ENCODE measurements at places on chromosomes 6 and 20.

DNA sequence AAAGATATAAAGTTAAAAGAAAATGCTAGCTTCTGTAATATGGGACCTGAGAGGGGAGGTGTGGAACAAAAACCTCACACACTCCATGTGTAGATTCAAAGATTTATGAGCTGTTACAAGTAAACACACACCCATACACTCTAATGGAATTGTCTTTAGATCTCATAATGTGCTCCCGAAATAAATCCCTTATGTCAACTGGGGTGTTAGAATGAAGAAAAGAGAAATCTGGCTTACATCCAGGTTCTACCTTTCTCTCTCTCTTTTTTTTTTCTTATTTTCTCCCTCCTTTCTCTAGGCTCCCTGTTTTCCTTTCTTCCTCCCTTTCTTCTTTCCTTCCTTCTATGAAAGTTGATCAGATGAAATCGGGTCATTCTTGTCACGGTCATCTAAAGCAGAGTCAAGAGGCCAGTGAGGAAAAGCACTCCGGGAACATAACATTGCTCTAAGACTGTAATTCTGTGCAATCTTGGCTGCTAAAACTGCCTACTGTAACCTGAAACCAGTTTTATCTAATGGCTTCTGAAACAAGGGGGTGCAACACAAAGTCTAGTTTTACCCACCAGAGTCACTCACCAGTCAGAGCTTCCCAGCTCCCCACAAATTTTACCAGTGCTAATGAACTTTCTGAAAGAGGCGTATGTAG, 68.3 kb upstream of the BTBD3 start:
- DNase-seq = no peak

GRCh38 chr6:160004419-160005175, 35.7 kb downstream of the IGF2R start:
- DNase-seq = no peak

DNA sequence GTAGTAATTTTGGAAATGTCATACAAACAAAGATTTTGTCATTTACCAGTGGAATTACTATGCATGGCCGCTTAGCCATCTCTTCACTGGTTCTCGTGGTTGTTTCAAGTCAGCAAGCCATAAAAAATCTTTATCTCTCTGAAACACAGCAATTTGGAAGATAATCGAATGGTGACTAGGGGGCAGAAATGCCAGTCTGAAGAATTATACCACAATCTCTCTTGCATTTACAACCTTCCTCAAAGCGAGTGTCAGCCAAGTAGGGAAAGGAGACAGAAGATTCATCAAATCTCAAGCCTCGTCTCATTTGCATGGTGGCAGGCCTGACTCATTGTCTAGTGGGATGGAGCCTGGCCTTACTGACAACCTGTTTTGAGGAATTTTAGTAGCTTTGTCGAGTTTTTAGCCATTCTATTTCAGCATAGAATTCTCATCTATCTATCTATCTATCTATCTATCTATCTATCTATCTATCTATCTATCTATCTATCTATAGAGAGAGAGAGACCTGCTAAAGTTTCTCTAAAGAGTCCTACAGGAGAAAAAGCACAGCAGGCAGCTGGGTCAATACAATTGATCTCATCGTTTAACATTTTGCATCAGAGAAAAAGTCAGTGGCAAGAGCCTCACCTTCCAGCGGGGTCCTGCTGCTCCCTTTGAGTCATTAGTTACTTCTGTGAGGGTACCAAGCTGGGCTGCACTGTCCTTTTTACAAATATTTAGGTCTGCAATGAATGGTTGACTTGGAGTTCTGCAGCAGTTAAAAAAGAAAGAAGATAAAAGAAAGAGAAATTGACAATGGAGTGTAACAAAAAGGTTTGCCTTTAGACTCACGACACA, 572.8 kb downstream of the TFAP2A start:
- no peak for DNase-seq

DNA sequence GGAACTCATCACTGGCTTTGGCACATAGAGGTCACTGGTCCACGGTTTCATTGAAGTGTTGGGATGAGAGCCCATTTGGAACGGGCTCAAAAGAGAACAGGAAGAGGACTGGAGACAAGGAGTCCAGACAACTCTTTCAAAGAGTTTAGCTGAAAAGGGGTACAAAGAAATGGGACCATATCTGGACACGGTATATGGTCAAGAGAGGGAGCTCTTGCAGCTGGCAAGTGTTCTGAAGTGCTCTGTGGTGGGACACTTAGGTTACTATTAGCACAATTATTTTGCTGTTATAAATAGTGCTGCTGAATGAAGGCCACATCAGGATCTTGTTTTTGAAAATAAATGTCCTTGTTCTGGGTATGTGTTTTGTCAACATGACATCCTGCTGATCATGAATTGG, 4.6 kb downstream of the SGK2 start:
- DNase-seq = no peak

DNA sequence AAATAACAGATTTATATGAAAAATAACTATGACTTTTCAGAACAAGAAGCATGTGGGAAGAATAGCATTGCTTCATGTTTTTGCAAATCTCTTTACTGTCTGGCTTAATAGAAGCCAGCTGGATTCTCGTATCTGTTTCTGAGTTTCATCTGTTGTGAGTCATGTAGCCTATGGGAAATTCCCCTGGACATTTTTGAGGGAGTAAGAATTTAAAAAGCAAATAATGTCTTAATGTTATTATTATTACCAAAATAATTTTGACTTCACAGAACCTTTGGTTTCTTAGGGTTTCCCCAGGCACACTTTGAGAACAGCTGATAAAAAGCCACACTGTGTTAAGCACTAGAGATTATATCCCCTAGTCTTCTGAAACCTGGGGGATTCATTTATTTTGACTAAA, 75.8 kb downstream of the SYCP2L start:
- peak; percentile 8 for DNase-seq

GRCh38 chr20:38789503-38790199, 15.8 kb upstream of the PPP1R16B start:
- DNase-seq = peak; percentile 53

DNA sequence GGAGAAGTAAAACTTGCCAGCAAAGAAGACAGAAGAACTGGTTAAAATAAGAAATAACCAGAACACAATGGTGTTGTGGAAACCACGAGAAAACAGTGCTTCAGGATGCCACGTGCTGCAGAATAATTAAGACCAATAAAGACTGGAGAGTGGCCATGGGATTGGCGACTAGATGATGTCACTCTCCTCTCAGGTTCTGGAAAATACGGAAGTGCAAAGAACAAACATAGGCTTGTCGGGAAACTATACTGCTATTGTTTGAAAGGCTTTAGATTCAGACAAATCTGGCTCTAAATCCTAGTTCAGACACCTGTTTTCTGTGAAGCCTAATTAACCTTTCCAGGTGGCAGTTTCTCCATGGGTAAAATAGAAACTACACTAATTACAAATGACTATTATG, 138.4 kb upstream of the STXBP5 start:
- DNase-seq = no peak

DNA sequence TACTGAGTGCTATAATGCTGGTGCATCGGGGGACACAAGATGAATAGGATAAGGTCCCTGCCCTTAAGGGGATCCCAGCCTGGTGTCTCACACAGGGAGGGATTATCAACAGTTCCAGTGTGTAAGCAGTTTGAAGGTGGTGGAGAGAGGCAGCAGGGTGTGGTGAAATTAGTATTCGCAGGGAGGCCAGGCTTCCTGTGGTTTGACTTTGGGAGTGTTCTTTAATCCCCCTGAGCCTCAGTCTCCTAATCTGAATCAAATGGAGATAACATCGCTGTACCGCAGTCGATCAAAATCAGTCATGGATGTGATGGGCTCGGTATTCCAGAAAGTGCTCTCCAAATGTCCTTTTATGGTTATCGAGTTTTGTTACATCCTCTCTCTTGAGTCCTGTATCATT, 288.1 kb upstream of the SUPT3H start:
- DNase-seq = no peak

DNA sequence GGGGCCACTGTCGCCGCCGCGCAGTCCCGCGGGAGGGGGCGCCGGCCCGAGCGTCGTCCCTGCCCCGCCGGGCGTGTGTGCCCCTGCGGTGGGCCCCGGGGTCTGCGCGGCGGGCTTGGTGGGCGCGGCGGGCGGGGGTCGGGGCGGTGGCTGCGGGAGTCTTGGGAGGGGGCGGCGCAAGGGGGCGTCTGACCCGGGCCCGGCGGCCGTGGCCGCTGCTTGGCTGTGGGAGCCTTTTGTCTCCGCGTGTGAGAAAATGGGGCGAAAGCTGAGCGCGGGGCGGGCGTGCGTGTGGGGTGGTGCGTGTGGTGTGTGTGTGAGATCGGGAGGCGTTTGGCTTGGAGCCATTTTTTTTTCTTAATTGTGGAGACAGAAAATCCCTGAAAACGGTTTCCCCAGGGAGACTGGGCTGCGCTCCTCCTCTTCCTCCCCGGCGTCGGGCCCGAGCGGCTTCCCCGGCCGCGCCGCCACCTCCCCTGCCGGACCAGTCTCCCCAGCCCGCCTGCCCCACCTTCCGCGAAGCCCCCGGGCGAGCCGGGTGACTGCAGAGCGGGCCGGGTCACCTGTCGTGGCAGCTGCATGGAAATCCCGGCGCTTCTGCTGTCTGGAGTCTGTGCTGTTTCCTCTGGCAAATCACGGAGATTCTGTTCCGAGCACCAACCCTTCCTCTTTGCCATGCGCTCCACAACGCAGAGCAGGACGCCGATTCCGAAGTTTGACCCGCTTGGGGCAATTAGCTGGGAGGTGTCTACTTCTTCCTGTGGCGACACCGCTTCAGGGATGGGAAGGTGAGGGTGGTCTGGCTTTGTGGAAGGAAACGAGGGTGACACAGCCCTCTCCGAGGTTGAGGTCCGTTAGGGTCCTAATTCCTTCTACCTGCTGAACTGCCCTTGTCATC, 64.4 kb downstream of the GTF2H5 start:
- DNase-seq = peak; percentile 91

DNA sequence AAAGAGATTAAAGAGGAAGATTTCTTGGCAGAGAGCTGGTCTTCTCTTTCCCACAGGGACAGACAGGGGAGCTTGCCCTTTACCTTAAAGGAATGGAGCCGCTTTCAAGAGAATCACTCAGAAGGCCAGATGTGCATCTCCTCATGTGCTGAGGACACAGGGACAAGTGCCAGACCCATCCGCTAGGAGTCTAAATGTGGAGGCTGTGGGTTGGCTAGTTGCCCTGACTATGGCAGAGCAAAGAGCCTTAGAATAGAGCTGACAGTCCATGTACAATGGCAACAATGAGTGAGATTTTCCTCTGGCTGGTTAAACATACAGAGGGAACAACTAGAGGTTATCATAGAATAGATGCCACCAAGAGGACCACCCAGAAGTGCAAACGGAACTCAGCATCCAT, 7.3 kb upstream of the DOK5 start:
- DNase-seq = no peak

DNA sequence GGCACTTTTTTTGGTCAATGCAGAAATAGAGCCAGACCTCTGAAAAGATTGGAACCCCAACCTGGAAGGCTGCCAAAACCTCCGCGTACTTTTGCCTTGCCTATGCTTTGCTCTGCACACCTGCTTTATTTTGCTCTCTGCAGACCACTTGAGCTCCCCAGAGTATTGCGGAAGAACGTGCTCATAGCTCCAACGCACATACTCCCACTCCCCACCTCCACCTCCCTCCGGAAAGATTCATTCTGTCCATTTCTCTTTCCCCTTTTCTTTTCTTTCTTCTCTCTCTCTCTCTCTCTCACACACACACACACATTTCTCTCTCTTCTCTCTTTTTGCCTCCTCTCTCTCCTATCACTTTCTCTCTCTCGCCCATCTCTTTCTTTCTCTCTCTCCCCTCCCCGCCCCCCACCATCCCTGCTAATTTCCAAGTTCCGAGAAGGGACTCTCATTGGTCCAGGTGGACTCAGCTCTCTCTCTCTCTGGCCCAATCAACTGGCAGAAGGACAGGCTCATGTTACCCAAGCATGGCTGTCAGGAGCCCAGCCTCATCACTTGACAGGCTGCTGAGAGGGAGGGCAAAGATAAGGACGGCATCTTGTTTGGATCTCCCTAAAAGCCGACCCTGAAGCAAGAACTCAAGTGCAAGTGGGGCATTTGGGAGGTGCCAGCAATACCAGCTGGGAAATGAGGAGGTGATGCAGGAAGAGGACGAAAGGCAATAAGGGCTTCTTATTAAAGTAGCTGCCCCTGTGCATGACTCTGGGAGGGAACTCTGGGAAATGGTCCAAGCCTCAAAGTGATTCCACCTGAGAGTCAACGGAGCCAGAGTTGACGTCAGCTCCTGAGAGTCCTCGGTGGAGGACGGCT, 246.1 kb downstream of the LY86 start:
- no peak for DNase-seq

GRCh38 chr6:93350774-93351173, 68.6 kb downstream of the EPHA7 start:
- DNase-seq = no peak

GRCh38 chr20:56995635-56996075, 270.8 kb downstream of the BMP7 start:
- peak; percentile 68 for DNase-seq

- no peak for DNase-seq
These were observed 283.9 kb downstream of the FOXC1 start for GRCh38 chr6:1893470-1894130.

DNA sequence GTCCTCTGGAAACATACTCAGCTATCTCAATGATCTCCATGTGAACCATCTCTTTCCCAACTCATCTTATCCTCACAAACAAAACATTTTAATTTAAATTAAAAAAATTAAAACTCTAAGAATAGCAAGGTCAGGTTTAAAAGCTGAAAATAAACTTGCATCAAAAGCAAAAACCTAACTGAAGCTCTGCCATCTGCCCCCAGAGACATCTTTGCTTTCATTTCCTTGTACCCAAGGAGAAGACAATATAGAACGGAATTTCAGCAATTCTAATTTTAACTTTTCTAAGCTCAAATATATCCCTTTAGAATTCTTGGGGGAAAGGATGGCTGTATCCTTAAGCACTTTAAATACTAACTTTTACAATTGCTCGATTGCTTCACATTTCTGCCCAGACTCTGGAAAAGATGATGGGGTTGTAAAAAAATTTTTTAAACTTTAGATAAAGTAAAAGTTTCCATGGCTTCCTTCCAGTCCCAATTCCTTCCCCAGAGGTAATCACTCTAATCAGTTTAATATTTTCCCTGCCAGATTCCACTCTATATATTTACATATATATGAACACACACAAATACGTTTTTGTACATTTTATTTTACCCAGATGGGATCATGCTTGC, 69.2 kb upstream of the SMIM29 start:
- no peak for DNase-seq

GRCh38 chr6:79047072-79047471, 31.0 kb downstream of the PHIP start:
- no peak for DNase-seq

- DNase-seq = no peak
These were observed 141.3 kb downstream of the FUT9 start for GRCh38 chr6:96157018-96157565.

DNA sequence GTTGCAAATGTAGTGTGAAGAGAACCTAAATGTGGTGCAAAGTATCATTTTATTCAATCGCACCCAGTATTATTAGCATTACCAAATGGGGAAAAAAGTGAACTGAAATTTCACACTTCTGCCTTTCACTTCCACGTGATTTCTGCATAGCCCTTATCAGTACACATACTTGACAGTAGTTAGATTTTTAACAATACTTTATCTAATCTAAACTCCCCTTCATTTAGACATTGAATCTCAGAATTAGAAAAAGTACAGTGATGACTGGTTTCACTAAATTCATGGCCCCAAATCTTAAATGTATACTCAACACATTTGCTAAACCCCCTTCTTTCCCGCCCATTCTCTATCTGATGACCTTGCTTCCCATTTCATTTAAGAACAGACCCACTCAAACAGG, 14.3 kb downstream of the STX7 start:
- DNase-seq = peak; percentile 14

Measured in trophoblast cell (in vitro differentiated cells and primary cell).